ENCODE measurements at places on chromosomes 3 and 15. TPM values are rescaled to one million over a fixed set of nuclear protein-coding genes. Genes with fewer than 3 reads are reported as not detected.

- H3K4me3 ChIP-seq = no peak overlapping the region
- no peak for DNase-seq
- no peaks in the 10 kb centered on the region for H3K4me1 ChIP-seq
- no peaks in the 10 kb centered on the region for H3K27me3 ChIP-seq
Measured at GRCh38 chr15:33008284-33008995, 186.1 kb downstream of the FMN1 start.

GRCh38 chr3:65776494-65776893, 262.2 kb downstream of the MAGI1 start:
- no peak for DNase-seq
- no peak overlapping the region for H3K4me3 ChIP-seq
- H3K27me3 ChIP-seq = no peaks in the 10 kb centered on the region
- H3K36me3 ChIP-seq = no peaks in the 10 kb centered on the region
- no peaks in the 10 kb centered on the region for H3K4me1 ChIP-seq

- no peaks in the 10 kb centered on the region for H3K36me3 ChIP-seq
- H3K27ac ChIP-seq = no peak overlapping the region
- no peaks in the 10 kb centered on the region for H3K4me1 ChIP-seq
- H3K4me3 ChIP-seq = no peak overlapping the region
Measured at GRCh38 chr3:187979564-187979963, 174.4 kb upstream of the LPP start.

DNA sequence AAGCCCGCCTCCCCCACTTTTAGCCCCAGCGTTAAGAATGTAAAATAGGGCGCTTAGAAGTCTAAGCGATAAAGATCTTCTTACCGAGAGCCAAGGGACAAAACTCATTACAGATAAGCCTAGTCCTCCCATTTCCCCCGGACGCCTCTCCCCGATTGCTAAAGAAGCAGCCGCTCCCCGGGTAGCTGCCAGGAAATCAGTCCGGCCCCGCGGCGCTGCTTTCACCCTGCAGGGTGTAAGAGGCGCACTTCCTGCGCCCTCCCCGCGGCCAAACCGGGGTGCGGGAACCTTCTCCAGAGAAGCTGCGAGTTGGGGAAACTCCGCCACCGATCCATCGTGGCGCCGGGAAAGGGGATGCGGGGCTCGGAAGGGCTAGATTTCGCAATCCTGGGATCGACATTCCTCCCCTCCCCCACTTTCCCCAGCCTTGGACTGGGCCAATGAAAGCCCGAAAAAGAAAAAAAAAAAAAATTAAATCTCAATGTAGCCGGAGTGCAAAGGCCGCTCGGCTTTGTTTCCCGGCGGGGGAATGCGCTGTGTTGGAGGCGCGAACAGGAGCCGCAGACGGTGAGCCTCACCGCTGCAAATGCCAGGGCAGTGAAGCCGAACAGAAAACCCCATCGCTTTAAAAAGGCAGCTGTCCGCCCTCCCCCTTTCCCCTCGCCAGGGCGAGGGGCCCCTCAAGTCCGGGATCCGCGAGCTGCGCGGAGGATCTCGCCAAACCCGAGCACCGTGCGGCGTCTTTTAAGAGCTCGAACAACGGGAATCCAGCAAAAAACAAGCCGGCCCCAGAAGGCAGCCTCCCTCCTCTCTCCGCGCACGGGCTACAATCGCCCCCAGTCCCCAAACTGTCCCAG, 626 bp upstream of the PTPRG start:
- peak overlapping the region; percentile 75 for H3K4me3 ChIP-seq
- H3K4me1 ChIP-seq = no peaks in the 10 kb centered on the region
- peak overlapping the region; percentile 92 for H3K27ac ChIP-seq
- no peaks in the 10 kb centered on the region for H3K27me3 ChIP-seq
- no peaks in the 10 kb centered on the region for H3K36me3 ChIP-seq

- H3K4me3 ChIP-seq = no peak overlapping the region
- no peak for DNase-seq
- no peak overlapping the region for H3K27ac ChIP-seq
- H3K27me3 ChIP-seq = no peaks in the 10 kb centered on the region
- H3K36me3 ChIP-seq = no peaks in the 10 kb centered on the region
Measured at GRCh38 chr15:95131131-95131556, 899.8 kb downstream of the MCTP2 start.

- no peaks in the 10 kb centered on the region for H3K27me3 ChIP-seq
- DNase-seq = peak; percentile 88
- H3K27ac ChIP-seq = peak overlapping the region; percentile 97
- no peaks in the 10 kb centered on the region for H3K36me3 ChIP-seq
Measured at GRCh38 chr15:70093481-70094319, 4.0 kb downstream of the TLE3 start.

GRCh38 chr3:170815340-170815739, 54.7 kb downstream of the RPL22L1 start:
- H3K4me3 ChIP-seq = no peak overlapping the region
- H3K27ac ChIP-seq = no peak overlapping the region
- no peaks in the 10 kb centered on the region for H3K27me3 ChIP-seq
- H3K4me1 ChIP-seq = no peaks in the 10 kb centered on the region
- DNase-seq = peak; percentile 47

DNA sequence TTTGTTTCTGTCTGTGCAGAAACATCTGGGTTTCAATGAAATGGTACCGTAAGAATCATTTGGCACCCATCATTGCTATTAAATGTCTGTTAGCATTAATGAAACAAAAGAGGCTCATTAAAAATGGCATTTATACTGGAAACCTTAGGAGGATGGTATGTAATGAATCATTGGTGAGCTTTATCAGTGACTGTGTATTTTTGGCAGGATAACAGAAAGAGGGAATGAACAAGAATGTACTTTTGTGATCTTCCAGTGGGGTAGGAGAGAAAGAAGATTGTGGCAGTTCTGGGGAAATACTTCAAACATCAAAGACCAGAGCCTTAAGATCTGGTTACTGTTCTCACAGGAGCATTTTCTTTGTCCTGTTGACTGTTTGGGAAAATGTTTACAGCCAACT, 4.7 kb upstream of the DCBLD2 start:
- no peaks in the 10 kb centered on the region for H3K4me1 ChIP-seq
- H3K27ac ChIP-seq = no peak overlapping the region
- H3K36me3 ChIP-seq = no peaks in the 10 kb centered on the region

DNA sequence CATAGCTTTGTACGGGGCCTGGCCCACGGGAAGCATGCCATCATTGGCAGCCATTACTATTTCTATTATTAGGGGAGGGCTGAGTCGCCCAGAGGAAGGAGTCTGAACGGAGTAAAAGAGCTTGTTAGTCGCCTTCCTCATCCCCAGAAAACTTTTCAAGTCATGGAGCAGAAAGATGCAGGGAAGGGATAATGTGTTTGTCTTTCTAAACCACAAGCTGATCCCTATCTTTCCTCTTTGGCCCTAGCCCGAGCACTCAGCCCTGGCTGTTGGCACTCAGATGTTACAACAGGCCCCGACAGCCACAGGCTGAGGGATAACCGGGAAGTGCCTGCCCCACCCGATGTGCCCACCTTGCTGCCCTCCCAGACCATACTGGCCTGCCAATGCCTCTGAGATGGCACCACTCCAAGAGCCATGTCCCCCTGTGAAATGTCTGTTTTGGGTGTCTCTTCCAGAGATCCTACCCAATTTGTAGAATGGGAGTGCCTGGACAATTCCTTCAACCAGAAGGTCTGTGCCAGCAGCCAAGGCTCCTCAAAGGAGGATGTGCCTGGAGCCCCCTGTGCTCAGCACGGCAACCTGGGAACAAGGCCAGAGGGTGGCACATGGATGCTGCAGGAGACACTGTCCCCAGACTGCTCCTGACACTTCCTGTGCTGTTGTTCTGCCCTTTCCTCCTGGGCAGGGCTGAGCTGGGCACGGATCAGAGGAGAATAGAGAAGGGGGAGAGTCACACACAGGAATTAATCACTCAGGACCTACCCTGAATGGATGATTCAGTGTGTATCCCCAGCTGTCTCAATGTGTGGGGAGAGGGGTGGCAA, 10.8 kb downstream of the PAK6 start:
- no peaks in the 10 kb centered on the region for H3K27me3 ChIP-seq
- H3K27ac ChIP-seq = peak overlapping the region; percentile 3
- no peak overlapping the region for H3K4me3 ChIP-seq

GRCh38 chr15:43299411-43299810, 31.0 kb downstream of the LCMT2 start:
- H3K27me3 ChIP-seq = no peaks in the 10 kb centered on the region
- no peaks in the 10 kb centered on the region for H3K4me1 ChIP-seq
- no peak overlapping the region for H3K4me3 ChIP-seq
- no peak overlapping the region for H3K27ac ChIP-seq
- H3K36me3 ChIP-seq = no peaks in the 10 kb centered on the region

- no peaks in the 10 kb centered on the region for H3K27me3 ChIP-seq
- no peaks in the 10 kb centered on the region for H3K36me3 ChIP-seq
- no peak for DNase-seq
- H3K27ac ChIP-seq = no peak overlapping the region
Measured at GRCh38 chr15:37121492-37121891, 21.1 kb upstream of the MEIS2 start.

- DNase-seq = no peak
- H3K4me1 ChIP-seq = no peaks in the 10 kb centered on the region
- H3K27ac ChIP-seq = no peak overlapping the region
- H3K4me3 ChIP-seq = no peak overlapping the region
Measured at GRCh38 chr3:18641916-18642315, 216.8 kb upstream of the SATB1 start.

DNA sequence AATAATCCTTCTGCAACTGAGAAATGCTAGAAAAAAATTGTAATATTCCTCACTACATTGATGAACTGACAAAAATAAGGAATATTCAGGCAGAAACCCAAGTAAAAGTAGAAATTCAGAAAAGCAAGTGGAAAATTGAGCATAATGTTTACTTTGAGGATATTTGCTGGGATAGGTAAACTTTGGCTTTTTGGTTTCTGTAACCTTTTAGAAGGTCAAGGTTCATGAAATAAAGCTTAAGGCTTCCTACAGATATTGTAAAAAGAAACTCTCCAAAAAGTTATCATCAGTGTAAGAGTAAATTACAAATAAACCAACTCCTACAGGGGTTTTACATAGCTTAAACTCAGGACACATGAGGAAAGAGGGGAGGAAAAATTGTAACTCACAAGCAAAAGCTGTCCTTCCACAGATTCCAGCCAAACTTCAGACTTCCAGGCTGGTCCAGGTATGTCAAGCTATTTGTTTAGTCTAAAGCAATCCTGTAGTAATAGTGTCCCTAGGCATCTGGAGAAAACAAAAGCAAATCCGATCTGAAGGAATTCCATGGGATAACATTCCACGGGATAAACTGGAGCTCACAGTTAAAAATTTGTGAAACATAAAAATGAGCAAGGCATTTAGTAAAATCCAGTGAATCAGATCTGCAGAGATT, 21.1 kb downstream of the C3orf70 start:
- H3K36me3 ChIP-seq = no peaks in the 10 kb centered on the region
- H3K4me1 ChIP-seq = no peaks in the 10 kb centered on the region
- no peak overlapping the region for H3K4me3 ChIP-seq
- no peaks in the 10 kb centered on the region for H3K27me3 ChIP-seq
- no peak overlapping the region for H3K27ac ChIP-seq

- DNase-seq = no peak
- no peaks in the 10 kb centered on the region for H3K36me3 ChIP-seq
- no peaks in the 10 kb centered on the region for H3K27me3 ChIP-seq
- no peak overlapping the region for H3K4me3 ChIP-seq
Measured at GRCh38 chr3:36866368-36866767, 78.5 kb downstream of the TRANK1 start.

GRCh38 chr3:46089237-46090011, 62.1 kb upstream of the XCR1 start:
- H3K4me1 ChIP-seq = no peaks in the 10 kb centered on the region
- no peak overlapping the region for H3K27ac ChIP-seq
- H3K36me3 ChIP-seq = no peaks in the 10 kb centered on the region
- H3K27me3 ChIP-seq = no peaks in the 10 kb centered on the region
- DNase-seq = no peak

- no peak overlapping the region for H3K27ac ChIP-seq
- H3K36me3 ChIP-seq = no peaks in the 10 kb centered on the region
- H3K4me1 ChIP-seq = no peaks in the 10 kb centered on the region
- no peak overlapping the region for H3K4me3 ChIP-seq
- no peak for DNase-seq
Measured at GRCh38 chr3:17642474-17642873, 100.0 kb downstream of the TBC1D5 start.

GRCh38 chr3:51808934-51809333, 29.9 kb upstream of the IQCF6 start:
- no peaks in the 10 kb centered on the region for H3K4me1 ChIP-seq
- DNase-seq = no peak
- H3K27me3 ChIP-seq = no peaks in the 10 kb centered on the region
- H3K4me3 ChIP-seq = no peak overlapping the region

DNA sequence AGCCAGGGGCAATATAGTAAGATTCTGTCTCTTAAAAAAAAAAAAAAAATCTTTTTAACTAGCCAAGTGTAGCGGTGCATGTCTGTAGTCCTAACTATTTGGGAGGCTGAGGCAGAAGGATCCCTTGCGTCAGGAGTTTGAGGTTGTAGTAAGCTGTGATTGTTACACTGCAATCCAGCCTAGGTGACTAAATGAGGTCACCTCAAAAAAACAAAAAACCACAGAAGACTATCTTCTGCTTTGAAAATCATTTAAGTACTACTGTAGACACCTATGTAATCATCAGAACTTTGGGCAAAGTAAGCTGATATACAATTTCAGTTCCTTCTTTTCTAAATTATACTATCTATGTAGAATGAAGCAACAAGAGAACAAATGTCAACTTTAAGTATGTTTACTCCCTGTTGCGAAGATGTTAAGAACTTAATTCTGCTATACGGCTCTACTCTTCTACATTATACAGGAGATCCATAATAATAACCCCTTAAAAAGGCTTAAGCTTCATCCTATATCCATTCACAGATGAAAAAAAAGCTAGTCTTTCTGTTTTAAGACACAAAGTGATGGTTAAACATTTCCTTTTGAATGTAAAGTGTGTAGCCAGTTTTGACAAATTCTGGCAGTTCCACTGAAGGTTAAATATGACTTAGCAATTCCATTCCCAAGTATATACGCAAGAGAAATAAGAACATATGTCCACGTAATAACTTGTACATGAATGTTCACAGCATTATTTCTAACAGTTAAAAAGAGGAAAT, 15.2 kb downstream of the DAZL start:
- no peaks in the 10 kb centered on the region for H3K36me3 ChIP-seq

DNA sequence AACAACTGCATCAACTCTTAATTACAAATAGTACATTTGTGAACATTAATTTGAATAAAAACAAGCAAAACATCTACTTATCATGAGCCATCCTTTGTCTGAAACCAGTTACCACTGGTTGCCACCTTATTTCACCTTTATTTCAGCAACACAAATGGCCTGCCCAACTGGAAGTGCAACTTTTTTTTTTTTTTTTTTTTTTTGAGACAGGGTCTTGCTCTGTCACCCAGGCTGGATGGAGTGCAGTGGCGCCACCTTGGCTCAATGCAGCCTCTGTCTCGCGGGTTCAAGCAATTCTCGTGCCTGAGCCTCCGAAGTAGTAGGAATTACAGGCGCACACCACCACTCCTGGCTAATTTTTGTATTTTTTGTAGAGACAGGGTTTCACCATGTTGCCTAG, 13.1 kb downstream of the WDR82 start:
- H3K27ac ChIP-seq = no peak overlapping the region
- H3K36me3 ChIP-seq = peaks cover 10% of the 10 kb centered on the region
- peaks cover 13% of the 10 kb centered on the region for H3K4me1 ChIP-seq
- no peak overlapping the region for H3K4me3 ChIP-seq

The KCNAB1 gene
- total RNA-seq = 9.5 TPM

The PIERCE2 gene
- 4.6 TPM for total RNA-seq

The GHRL gene
- 3.0 TPM for total RNA-seq

The IGDCC3 gene
- total RNA-seq = 2.7 TPM

The DUOX1 gene
- 18.4 TPM for total RNA-seq

The PYGO1 gene
- total RNA-seq = 7.2 TPM
